ENCODE measurements at places on chromosomes 1 and 21.
A peak's percentile ranks its signal among the peaks of the same experiment; 100 is the strongest.

GRCh38 chr1:51535006-51535592 lies 16.0 kb upstream of the EPS15 start:
- DNase-seq = no peak
- peaks cover 5% of the 10 kb centered on the region for H3K36me3 ChIP-seq
- peak overlapping the region; percentile 81 for H3K27ac ChIP-seq
- H3K4me1 ChIP-seq = peaks cover 9% of the 10 kb centered on the region

GRCh38 chr1:39378377-39378776 lies 113.1 kb upstream of the BMP8A start:
- DNase-seq = no peak
- H3K36me3 ChIP-seq = no peaks in the 10 kb centered on the region
- no peak overlapping the region for H3K4me3 ChIP-seq
- peaks cover 3% of the 10 kb centered on the region for H3K4me1 ChIP-seq
- peak overlapping the region; percentile 45 for H3K27ac ChIP-seq
- no peaks in the 10 kb centered on the region for H3K27me3 ChIP-seq

DNA sequence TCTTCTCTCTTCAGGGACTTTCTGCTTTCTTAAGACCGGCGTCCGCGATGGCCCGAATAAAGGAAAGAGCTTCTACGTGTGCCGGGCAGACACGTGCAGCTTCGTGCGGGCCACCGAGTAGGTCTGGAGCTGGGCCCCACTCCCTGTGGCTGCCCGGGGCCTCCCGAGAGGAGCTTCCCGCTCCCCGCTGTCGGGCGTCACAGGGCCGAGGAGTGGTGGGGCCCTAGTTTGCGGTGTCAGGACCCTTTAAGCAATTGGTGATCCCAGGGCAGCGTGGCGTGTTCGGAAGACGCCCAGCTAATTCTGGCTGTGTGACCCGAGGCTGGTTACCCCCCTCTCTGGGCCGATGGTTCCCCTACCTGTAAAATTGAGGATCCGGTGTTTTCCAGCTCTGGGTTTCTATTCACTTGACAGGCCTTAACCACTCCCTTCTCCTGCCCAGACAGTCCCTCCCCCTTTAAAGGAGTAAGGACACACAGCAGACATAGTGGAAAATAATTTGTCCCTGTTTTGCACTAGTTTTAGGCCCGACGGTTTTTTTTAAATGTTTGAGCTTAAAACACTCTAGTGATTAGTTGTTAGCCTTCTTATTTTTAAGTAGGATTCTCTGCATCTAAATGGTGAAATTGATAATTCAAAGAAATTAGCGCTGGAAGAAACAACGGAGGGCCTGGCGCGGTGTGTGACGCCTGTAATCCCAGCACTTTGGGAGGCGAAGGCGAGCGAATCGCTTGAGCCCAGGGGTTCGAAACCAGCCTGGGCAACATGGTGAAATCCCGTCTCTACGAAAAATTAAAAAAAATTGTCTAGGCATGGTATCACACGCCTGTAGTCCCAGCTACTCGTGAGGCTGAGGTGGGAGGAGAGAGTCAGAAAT lies 553 bp downstream of the TTF2 start:
- H3K36me3 ChIP-seq = no peaks in the 10 kb centered on the region
- H3K4me1 ChIP-seq = peaks cover 24% of the 10 kb centered on the region
- no peak overlapping the region for H3K27ac ChIP-seq
- no peaks in the 10 kb centered on the region for H3K27me3 ChIP-seq

DNA sequence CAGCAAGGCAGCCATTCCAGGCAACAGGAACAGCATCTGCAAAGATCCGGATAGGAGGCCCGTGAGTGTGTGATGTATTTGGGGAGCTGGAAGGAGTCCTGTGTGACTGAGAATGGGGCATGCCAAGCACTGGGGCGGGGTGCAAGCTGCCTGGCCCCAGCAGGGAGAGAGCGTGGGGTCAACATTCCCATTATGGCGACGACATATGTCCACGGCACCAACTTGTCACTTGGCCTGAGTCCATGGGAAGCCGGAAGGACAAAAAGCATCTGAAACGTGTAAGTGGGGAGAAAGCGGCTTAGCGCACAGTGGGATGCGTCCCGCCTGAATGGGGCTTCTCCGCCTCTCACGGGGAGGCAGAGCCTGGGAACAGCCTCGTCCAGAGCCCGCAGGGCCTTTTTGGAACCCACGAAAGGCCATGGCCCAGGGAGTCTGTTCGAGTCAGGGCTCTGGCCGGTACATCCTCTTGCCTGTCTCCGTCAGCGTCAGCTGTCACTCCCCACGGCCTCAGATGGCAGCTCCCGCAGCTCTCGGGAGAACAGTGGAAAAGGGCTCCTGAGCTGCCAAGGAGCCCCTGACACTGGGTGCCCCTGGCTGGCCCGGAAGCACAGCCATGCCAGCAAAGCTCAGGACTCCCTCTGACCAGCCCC lies 12.4 kb downstream of the EPHB2 start:
- peaks cover 3% of the 10 kb centered on the region for H3K36me3 ChIP-seq
- H3K27ac ChIP-seq = no peak overlapping the region
- no peak overlapping the region for H3K4me3 ChIP-seq

DNA sequence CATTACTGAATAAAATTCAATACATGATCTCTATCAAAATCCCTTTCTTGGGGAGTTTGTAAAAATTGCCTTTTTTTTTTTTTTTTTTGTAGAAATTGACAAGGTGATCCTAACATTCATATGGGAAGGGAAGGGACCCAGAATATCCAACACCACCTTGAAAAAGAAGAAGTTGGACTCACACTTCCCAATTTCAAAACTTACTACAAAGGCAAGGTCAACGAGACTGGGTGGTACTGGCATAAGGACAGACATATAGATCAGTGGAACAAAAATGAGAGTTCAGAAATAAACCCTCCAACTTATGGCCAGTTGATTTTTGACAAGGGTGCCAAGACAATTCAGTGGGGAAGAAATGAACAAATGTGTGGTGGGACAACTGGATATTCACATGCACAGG lies 31.4 kb upstream of the CLSTN1 start:
- no peak for DNase-seq
- no peaks in the 10 kb centered on the region for H3K4me1 ChIP-seq
- H3K36me3 ChIP-seq = no peaks in the 10 kb centered on the region
- no peak overlapping the region for H3K27ac ChIP-seq

DNA sequence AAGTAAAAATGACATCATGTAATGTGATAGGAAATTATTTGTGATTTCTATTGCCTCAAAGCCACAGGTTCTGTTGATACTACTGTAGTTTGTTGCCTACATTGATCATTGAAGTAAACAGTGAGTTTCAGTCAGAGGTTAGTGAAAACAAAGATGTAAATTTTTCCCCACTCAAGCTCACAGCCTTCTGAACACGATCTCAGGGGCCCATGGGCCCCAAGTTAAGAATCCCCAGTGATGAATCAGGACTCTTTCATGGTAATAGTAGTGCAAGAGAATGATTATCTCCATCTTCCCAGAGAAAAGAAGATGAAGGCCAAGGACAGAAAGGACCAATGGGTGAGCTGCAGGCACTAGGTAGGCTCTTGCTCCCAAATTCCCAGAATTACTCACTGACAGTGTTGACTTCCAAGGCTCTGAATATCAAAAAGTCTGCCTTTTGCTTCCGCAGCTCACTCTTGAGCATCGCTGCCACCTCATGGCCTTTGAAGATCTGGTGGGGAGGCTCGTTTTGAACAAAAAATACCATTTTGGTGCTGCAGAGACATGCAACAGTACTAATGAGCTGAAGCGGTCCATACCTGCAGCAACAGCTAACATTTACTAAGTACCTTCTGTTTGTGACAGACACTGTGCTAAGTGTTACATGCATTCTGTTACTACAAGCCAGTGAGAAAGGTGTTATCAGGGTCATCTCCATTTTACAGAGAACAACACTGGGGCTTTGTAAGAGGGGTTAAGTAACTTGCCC lies 113.3 kb downstream of the KIAA0319L start:
- H3K4me1 ChIP-seq = peaks cover 2% of the 10 kb centered on the region
- no peaks in the 10 kb centered on the region for H3K27me3 ChIP-seq
- peaks cover 10% of the 10 kb centered on the region for H3K36me3 ChIP-seq
- no peak overlapping the region for H3K4me3 ChIP-seq
- DNase-seq = no peak

- peaks cover 3% of the 10 kb centered on the region for H3K36me3 ChIP-seq
- H3K27ac ChIP-seq = no peak overlapping the region
- H3K4me1 ChIP-seq = no peaks in the 10 kb centered on the region
- no peak for DNase-seq
- no peak overlapping the region for H3K4me3 ChIP-seq
Measured at GRCh38 chr1:166017395-166017794, 149.4 kb downstream of the FAM78B start.

GRCh38 chr1:216815260-216816131 lies 92.3 kb upstream of the ESRRG start:
- H3K4me1 ChIP-seq = no peaks in the 10 kb centered on the region
- no peaks in the 10 kb centered on the region for H3K36me3 ChIP-seq
- no peak overlapping the region for H3K27ac ChIP-seq
- H3K4me3 ChIP-seq = no peak overlapping the region

DNA sequence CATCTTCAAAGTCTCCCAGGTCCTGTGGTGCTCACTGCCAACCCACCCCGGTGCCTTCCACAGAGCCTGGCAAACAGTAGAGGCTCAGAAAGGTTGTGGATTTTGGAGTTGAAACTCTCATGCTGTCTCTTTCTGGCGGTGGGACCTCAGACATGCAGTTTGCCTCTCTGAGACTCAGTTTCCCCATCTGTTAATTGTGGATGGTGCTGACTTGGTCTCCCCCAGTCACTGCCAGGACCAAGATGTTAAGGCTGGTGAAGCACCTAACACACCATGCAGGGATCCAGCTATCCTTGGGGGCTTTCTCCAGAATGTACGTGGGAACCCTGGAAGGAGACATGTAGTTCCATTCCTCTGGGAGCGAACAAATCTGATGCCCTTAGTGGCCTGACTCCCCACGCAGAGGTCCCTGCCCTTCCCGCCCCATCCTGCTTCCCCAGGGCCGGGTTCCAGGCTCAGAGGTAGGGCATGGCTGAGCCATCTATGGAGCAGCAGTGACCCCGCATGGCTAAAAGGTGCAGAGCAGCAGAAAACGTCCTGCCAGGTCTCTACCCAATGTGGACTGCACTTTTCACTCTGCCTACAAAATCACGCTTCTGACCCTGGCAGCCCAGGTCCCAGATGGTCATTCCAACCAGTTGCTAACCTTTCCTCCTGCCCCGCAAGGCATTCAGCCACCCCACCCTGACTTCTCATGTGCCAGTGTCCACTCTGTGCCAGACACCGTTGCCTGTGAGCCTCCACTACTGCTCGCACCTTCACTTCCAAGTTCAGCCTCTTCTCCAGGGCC lies 9.2 kb upstream of the TTC22 start:
- peaks cover 9% of the 10 kb centered on the region for H3K4me1 ChIP-seq
- H3K27ac ChIP-seq = no peak overlapping the region
- H3K4me3 ChIP-seq = no peak overlapping the region

GRCh38 chr1:3674100-3675094 lies 22.1 kb downstream of the TP73 start:
- H3K27me3 ChIP-seq = peaks cover 24% of the 10 kb centered on the region
- peaks cover 16% of the 10 kb centered on the region for H3K4me1 ChIP-seq
- H3K27ac ChIP-seq = no peak overlapping the region
- H3K36me3 ChIP-seq = peaks cover 5% of the 10 kb centered on the region
- no peak for DNase-seq

DNA sequence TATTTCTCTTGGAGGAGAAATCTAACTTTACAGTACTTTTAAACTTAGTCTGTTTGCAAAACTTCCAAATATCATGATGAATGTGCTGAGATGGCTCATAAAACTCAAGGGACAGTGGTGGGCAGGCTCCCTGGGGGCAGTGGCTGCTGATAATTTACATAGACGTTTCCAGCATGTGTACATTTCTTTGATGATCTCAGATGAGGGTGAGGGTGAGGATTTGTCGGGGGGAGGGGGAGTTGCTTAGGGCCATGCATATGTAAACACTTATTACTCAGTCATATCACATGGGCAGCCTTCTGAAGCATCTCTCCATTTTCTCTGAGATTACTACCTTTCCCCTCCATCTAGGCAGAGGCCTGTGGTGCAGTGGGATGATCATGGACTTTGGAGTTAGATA lies 152.9 kb upstream of the HMGB4 start:
- no peak overlapping the region for H3K27ac ChIP-seq
- peaks cover 73% of the 10 kb centered on the region for H3K27me3 ChIP-seq
- H3K36me3 ChIP-seq = peaks cover 2% of the 10 kb centered on the region
- no peak for DNase-seq
- H3K4me1 ChIP-seq = no peaks in the 10 kb centered on the region

DNA sequence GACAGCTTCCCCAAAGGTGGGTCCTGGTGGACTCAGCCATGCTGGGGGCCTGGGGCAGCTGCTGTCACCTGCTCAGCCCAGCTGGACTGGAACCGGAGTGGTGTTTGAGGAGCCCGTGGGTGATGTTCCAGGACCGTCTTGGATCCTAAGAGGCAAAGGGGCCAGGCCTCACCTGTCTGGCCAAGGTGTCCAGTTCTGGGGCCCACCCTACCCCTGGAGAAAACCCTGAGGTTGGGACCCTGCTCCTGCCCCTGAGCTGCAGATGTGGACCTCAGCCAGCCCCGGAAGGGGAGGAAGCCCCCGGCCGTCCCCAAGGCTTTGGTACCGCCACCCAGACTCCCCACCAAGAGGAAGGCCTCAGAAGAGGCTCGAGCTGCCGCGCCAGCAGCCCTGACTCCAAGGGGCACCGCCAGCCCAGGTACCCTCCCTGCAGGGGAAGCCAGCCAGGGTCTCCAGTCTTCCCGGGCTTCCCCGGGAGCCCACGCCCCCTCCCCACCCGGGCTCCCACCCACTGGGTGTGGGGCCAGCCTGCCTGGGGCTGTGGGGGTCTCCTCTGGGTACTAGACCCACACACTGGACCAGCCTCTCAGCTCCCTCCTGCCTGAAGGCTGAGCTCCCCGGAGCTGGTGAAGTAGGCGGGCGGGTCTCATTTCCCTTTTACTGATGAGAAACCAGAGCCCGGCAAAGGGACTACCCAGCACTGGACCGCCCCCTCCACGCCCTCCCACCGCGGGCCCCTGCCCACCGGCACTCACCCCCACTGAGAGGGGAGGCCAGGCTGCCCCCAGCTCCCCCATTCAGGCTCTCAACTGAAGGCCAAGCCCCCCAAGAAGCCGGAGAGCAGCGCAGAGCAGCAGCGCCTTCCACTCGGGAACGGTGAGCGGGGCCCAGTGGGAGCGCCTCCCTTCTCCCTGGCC lies 1.3 kb downstream of the AIRE start:
- no peaks in the 10 kb centered on the region for H3K36me3 ChIP-seq
- no peak overlapping the region for H3K4me3 ChIP-seq
- peaks cover 21% of the 10 kb centered on the region for H3K4me1 ChIP-seq
- H3K27me3 ChIP-seq = no peaks in the 10 kb centered on the region
- H3K27ac ChIP-seq = no peak overlapping the region

GRCh38 chr1:153771841-153772593 lies 3.2 kb upstream of the SLC27A3 start:
- no peak overlapping the region for H3K27ac ChIP-seq
- peaks cover 11% of the 10 kb centered on the region for H3K4me1 ChIP-seq
- DNase-seq = no peak

GRCh38 chr21:45988366-45989347 lies 7.1 kb downstream of the COL6A1 start:
- DNase-seq = no peak
- no peak overlapping the region for H3K4me3 ChIP-seq
- peaks cover 7% of the 10 kb centered on the region for H3K4me1 ChIP-seq
- no peaks in the 10 kb centered on the region for H3K27me3 ChIP-seq
